ENCODE measurements at places on chromosomes 16 and 17.

DNA sequence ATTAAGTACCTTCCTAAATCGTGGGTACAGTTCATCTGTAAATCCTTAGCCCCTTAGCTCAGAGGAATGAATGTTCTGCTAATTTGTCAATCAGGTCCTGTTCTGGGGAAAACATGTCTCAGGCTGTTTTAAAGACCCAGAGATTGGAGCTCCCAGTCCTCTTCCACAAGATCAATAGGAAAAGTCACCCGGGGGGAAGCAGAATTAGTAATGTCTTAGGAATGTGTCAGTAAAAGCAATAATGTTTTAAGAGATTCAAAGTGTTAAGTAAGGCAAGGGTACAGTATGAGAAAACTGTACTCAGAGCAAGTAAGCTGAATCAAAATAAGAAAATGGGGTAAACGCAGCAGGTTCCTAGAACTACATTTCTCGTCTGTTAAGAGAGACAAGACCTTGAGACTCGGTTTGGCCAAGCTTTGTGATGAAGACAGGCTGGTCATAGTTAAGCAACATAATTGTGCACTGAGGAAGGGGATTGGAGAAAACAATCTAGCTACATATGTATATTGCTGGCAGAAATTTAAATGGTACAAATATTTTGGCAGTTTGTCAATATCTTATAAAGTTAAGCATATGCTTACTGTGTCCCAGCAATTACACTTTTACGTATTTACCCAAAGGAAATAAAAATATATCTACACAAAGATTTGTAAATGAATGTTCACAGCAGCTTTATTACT, 192.9 kb upstream of the C17orf78 start:
- no peak for DNase-seq

- DNase-seq: no peak
Measured at GRCh38 chr17:1713160-1713877, 3.1 kb upstream of the TLCD2 start.

GRCh38 chr16:49725651-49726050, 130.3 kb downstream of the ZNF423 start:
- DNase-seq: no peak

DNA sequence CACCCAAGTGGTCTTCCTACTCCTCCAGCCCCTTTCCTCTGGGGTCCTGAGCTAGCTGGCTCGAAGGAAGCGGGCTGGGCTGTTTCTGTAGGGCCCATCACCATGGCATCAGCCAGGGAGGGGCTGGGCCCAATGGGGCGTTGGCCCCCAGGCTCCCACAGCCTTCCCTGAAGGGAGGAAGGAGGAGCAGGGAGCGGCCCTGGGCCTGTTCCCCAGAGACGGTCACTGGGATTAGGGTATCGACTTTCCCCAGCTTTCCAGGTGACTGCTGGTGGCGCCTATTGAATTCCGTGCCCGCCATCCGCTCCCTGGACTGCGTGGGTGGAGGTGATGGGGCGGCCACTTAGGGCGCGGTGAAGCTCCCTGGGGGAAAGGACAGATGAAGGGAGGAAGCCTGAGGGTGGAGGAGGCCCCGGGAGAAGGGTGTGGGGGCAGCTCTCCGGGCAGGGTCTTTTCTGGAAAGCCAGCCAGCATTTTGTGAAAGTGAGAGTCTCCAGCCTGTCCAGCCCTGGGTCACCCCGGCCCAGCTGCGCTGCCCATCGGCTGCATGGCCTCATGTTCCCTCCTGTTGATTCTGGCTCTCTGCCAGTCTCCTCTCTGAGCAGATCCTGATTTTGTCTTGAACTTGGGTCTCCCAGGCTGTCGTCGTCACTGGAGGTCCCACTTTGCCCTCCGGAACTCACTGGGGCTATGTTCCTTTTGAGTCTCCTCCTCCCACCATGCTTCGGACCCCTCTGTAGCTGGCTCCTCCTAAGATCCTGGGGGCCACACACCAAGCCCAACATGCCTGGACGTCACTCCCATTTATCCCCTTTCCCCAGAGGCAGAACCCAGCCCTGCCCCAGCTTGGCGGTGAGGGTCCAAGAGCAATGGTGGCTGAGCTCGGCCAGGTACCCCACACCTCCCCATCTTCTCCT, 9.8 kb downstream of the NHERF1 start:
- DNase-seq: no peak

DNA sequence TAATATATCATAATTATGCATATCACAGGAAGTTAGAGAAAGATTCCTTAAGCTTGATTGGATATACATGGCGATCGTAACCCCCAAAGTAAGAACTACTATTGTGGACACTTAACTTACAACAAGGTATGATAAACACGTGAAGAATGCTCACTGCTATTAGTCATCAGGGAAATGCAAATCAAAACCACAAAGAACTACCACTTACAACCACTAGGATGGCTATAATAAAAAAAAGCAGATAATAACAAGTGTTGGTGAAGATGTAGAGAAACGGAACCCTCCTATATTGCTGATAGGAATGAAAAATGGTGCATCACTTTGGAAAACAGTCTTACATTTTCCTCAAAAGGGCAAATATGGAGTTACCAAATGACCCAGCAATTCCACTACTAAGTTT, 265.9 kb downstream of the SLC39A11 start:
- no peak for DNase-seq

- DNase-seq: no peak
Measured at GRCh38 chr16:63130942-63131341, 1094.7 kb upstream of the CDH8 start.

DNA sequence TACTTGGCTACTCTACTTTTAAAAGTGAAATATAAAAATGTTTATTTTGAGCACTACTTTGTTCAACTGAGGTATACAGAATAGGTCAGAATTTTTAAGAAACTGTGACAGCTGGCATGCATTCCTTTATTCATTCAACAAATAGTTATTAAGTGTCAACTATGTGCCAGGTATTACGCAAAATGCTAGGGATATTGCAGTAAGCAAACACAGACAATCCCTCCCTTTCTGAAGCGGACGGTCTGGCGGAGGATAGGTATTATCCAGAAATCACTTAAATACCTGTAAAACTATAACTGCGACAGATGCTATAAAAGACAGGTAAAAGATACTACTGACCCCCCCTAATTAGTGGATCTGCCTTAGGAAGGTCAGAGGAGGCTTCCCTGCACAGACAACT, 26.1 kb downstream of the METTL16 start:
- DNase-seq: no peak

- DNase-seq: no peak
Measured at GRCh38 chr17:31329221-31329620, 7.8 kb upstream of the EVI2A start.

DNA sequence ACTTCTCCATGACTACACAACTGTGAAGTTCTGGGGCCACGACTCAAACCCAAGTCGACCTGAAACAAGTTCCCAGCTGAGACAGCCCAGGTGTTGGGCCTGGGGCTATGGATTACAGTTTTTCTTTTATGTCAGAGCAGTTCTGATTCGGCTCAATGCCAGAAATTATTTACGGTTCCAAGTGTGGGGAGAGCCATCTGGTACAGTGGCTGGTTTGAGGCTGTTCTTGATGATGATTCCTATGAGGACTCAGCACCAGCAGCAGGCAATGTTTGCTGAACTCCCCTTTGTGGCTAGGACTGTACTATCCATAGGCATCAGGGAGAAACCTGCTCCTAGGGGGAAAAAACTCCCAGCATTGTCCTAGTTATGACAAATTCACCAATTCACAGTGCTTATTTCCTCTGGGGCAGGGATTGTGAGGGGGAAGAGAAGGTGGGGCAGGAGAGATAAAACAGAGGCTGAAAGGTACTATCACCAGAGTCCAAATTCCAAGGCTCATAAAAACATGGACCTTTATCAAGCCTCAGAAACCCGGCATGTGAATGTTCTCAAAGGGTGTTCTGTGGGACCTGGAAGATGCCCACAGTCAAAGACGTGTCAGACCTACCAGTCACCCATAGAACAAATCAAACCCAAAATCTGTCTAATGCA, 18.2 kb upstream of the CMTM4 start:
- no peak for DNase-seq

- DNase-seq: no peak
Measured at GRCh38 chr17:79864147-79864546, 24.9 kb upstream of the CBX4 start.

DNA sequence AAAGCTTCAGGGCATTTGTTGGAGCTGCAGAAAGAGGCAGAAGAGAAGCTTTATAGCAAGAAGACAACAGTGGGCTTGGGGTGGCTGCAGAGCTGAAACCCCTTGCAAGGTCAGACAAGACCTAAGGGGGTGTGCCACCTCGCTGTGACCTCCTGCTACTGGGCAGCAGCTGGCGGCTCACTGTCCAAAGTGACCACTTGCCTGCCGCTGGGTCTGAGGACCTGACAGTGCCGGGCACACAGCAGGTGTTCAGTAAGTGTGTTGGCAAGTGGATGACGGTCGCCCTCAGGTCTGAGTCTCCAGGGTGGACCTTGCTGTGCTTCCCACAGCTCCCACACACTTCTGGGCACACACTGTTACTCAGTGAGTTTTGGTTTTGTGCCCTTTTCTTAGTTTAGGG, 336.5 kb downstream of the C16orf95 start:
- DNase-seq: no peak

DNA sequence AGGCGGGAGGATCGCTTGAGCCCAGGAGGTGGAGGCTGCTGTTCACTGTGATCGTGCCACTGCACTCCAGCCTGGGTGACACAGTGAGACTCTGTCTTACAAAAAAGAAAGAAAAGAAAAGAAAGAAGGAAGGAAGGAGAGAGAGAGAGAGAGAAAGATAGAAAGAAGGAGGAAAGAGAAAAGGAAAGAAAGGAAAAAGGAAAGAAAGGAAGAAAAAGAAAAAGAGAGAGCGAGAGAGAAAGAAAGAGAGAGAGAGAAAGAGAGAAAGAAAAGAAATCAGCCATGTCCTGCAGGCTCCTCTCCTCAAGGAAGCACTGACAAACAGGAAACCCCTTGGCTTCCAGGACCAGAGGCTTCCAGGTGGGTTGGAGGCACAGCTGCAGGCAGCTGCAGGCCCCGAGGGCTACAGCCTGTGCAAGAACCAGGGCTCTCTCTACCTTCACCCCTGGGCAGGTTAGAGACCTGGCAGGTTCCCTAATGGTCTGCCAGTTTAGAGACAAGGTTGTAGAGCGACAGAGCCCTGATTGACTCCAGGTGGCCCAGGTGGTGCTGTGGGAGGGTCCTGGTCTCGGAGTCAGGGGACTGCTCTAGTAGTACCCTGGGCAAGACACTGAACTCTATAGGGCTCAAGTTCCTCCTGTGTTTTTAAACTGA, 53.8 kb downstream of the PECAM1 start:
- no peak for DNase-seq

DNA sequence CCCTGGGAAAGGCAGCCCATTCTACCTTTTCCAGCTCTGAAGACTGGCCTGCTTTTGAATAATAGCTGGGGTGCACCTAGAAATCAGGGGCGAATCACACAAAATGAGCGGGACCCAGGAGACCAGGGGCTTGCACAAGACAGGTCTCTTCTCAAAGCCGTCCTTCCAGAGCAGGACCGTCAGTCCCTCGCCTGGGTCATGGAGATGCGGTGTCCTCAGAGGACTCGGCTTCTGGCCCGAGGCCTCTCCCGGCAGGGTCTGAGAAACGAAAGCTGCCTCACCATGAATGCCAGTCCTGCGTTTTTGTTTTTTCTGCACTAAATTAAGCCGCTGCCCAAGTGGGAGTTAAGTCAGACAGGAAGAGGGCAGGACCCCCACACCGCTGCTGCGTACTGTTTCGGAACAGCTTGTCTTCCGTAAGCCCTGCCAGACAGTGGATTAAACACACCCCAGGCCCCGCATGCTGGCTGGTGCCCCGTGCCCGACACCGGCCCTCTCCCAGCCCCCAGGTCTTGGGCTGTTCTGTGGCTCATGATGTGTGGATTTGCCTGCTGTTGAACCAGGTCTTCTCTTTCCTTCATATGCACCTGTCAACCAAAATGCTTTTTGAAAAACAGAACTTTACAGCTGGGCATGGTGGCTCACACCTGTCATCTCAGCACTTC, 142.1 kb upstream of the RPH3AL start:
- DNase-seq: no peak
